ENCODE measurements at places on chromosomes 7 and 10.

GRCh38 chr10:64637939-64638338, 1116.7 kb downstream of the REEP3 start:
- no peak for DNase-seq

DNA sequence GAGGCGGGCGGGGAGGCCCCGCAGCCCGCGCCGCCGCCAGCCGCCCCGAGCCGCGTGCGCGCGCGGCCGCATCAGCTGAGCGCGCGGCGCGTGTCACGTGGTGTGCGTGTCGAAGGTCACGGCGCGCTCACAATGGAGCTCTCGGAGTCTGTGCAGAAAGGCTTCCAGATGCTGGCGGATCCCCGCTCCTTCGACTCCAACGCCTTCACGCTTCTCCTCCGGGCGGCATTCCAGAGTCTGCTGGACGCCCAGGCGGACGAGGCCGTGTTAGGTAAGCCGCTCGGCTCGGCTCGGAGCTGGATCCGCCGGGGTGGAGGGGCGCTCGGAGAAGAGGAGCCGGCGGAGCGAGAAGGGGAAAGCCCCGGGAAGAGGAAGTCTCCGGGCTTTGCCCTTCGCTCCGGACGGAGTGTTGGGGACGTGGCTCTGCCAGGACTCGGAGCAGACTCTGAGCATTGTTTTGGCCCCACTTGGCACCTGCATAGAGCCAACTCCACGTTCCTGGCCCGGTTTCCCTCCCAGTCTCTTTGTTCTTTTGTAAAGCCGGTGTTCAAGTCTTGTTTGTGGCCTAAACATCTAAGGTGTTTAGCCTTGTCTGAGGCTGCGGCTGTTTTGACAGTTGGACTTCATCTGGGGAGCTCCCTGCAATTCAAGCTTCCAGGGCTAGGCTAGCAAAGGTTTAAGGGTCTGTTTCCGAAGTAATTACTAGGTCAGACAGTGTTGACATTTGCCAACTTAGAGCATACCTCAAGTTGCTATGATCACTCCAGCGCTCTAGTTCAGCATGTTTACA, at the start of gene COMMD3:
Gene COMMD3, plus strand, starts transcription at position 103 of the 790 bp plus-strand sequence. Its CDS starts 30 bp downstream, at position 133.
- peak; percentile 67 for DNase-seq

DNA sequence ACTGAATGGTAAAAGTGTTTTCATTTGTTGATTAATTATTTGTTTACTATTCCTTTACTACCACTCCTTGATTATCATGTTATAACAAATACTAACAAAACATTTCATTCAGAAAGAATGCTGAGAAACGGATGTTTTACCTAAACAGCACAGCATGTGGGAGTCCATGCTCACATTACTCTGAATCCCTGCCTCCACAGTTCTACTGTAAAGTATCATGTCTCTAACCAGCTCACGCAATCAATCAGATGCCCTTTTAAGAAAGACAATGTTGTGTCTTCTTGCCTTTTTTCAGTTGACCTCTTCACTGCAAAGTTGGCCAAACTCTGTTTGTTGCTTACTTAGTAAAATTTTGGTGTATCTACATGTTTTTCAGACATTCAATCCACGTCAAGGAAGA, 232.5 kb upstream of the MDFIC start:
- no peak for DNase-seq

- DNase-seq, result no peak
These were observed 15.6 kb downstream of the SEC31B start for GRCh38 chr10:100504096-100504495.

DNA sequence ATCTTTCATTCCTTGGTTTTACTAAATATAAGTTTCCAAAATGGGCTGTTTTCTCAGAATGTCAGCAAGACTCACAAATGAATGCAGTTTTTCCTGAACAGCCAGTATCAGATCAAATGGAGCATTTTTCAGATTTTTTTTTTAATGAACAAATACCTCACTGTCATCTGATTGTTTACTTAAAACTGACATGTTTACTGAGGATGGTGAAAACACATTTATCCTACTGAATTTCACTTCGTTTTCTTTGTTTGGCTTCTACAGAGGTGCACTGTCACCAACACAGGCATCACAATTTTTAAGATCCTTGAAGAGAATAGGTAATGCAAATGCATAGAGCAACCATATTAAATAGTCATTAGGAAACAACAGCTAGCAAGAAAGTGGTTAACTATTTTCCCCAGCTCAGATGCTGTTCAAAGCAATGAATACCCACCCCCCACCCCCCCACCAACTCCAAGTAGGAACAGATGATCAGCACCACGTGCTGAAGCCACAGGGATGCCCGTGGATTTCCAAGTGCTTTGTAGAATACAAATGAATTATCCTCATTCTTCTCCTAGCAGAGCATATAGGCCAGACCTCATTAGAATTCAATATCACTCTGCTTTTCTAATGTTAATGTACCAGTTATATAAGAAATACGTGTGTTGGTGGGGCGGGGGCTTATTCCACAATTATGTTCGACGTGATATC, 205.9 kb downstream of the SKAP2 start:
- no peak for DNase-seq

GRCh38 chr10:14302035-14302434, 28.7 kb downstream of the FRMD4A start:
- DNase-seq, result peak; percentile 30

- DNase-seq, result no peak
These were observed 4.8 kb upstream of the EIF4EBP2 start for GRCh38 chr10:70399177-70399576.

- DNase-seq, result no peak
These were observed 19.4 kb upstream of the IL15RA start for GRCh38 chr10:5996696-5997095.

DNA sequence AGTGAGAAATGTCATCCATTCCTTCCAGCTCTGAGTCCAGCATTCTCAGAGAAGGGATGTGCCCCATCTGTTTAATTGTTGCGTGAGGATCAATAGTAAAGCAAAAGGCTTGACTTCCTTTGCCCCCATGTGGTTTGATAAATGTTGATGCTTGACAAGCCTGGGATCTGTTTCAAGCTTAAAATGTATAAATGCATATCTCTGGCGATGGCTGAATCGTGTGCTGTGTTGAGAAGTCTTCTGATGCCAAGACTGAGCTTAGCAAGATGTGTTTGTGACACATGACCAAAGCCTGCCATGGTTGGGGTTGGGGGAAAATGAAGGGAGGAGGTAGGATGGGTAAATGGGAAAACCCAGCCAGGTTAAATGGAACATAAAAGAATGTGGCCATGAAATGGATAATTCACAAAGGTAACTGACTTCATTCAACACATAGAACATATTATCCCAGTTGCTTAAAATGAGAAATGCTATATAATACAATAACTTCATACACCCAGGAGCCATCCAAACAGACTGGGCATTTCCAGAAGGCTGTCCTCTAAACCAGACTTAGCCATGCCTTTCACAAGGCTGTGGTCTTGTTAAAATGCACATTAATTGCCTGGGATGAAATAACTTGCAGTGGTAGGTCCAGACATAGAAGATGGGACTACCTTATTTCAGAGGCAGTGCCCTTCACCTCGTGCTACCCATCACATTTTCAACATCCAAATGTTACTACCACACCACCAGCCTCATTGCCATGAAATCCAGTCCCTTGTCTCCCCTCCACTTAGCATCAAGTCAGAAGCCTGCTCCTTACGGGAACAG, 147.3 kb upstream of the PDE1C start:
- DNase-seq, result no peak

GRCh38 chr7:130733931-130734814, at the start of gene KLF14:
Gene KLF14, minus strand, starts transcription at chr7:130734207. Its CDS starts 174 bp downstream, at chr7:130734033.
- peak; percentile 61 for DNase-seq

DNA sequence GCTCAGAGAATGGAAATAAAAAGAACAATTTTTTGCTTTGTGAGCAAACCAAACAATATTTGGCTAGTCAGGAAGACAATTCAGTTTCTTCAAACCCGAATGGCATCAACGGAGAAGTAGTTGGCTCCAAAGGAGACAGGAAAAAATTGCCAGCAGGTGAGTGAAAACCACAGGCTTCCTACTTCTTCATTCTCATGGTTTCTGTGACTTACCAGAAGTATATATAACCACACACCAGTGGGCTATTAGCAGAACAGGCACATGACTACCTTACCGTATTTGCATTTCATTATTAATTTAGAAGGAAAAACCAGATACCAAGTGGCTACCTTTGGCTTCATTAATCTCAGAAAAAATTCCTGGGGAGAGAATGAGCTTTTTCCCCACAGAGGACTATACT, 8.8 kb downstream of the TDRD1 start:
- no peak for DNase-seq

DNA sequence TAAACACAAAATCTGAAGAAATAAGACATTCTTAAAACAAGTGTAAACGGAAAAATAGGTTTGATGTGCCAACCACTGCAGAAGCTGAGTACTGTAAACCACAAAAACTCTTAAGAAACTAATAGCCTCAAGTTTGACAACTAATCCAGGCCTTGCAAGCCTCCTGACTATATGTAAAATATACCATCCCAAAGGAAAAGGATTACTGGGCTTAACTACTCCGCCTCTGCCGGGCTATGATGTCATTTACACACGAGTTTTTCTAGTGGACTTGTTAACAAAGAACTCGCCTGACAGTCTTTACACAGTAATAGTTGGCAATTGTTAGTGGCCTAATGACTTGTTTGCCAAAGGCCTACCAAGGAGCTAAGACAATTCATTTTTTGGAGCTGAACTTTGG, 2.1 kb downstream of the KIF5B start:
- DNase-seq, result peak; percentile 8

DNA sequence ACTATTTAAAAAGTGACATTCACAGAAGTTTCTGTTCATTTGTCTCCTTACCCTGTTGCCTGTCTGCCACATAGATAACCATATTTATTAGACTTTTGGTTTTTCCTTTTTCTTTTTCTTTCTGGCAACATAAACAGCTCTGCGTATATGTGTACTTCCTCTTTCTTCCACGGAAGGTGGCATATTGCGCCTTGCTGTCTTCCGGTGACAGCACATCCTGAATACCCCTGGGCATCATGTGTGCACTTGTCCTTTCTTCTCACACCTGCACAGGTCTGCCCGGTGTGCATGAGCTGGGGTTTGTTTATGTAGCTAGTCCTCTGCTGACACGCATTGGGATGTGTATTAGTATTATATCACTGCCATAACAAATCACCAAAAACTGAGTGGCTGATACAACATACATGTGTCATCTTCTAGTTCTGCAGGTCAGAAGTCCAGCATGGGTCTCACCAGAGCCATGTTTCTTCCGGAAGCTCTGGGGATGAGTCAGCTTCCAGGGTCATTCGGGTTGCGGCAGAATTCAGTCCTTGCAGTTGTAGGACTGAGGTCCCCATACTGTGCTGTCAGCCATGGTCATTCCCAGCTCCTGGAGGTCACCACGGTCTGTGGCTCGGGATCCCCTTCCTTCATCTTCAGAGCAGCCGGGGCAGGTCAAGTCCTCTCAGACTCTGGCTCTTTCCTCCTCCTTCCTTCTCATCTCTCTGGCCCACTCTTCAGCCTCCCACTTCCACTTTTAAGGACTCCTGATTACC, 596.0 kb upstream of the FOXK1 start:
- DNase-seq, result no peak

DNA sequence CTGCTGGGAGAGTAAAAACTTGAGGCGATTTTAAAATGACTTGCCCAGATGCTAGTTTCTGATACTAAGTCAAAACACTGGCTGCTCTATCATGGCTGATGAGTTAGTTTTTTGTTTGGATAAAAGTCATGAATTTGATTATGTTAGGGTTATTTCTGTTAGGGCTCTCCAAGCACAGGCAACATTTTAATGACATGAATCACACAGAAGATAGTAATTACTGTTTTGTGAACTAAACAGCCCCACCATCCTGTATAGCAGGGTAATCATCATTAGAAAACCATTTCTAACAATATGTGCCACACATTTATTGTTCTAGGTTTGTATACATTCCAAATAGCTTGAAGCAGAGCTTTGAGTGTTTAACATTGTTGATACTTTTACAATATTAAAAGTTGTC, 750.3 kb downstream of the ANKRD7 start:
- DNase-seq, result no peak

Measured in HEK293T (cell line).